ENCODE measurements at places on chromosomes 7 and 10.

DNA sequence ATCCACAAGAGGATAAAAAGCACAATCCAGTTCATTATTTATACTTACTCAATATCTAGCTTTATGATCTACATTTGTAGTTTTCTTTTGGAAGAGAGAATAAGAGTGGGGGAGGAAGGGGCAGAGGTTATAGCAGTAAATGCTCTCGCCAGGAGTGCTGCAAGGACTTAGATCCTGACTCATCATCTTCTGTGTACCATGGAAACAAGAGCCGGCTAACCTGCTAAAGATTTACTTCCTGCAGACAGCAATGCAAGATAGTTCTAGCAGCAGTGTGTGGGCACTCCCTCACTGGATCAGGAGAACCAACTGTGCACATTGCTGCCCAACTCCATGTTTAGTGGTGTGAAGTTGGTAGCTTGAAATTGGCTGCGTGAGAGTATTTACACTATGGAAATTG lies 47.7 kb upstream of the TRIL start:
- no peak for DNase-seq

DNA sequence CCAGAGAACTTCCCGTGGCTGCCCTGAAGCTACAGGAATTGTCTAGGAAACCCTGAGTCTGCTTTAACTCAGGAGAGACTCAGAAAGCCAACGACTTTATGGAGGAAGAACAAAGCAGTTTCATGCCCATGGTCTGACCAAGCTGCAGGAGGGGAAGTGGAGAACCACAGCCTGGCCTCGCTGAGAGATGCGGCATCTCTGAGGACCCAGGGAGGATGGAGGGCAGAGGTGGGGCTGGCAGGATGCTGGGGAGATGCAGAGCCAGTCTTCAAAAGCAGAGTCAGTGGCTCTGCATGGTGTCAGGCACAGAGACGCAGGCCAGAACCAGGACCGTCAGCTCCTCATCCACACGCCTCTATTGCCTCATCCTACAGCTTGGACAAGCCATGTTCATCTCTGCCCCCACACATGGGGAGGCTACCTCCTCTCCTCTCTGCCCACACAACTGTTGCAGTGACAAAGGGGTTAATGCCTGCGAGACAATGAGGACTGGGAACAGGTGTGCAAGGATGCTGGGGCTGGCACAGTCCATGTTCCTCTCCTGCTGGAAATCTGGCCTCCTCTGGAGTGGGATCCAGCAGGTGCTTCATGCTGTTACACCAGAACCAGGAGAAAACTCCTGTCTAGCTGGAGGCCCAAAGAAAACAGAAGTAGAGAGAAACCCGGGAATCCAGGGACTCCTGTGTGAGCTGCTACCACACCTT lies 267.0 kb downstream of the PLXNA4 start:
- DNase-seq: peak; percentile 48

DNA sequence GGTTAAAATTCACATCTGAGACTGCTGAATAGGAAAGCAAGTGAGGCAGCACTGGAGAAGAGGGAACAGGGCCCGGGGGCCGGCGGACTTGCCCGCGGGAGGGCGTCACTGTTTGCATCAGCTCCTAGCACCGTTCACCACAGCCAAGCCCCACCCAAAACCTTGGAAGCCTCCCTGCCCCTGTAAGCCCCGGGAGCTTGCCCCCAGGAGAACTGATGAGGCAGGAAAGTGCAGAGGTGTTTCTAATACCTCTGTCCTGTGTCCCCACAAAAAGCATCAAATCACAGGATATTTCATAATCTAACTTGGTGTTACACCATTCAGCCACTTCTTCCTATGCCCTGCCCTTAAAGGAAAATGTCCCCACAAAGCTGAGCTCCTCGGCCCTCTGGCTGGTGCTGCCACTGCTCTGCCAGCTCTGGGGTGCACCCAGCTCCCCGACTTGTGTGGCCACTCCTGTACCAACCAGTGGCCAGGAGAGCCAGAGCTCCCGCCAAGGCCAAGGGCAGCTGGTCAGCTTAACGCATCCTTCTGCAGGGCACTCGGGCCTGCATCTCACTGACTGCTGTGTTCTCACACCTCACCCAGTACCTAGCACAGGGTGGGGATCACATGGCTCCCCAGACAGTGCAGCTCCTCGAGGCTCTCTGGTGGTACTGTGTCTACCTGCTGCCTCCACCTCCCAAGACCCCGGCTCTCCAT lies 47.3 kb upstream of the CNPY1 start:
- DNase-seq: no peak

DNA sequence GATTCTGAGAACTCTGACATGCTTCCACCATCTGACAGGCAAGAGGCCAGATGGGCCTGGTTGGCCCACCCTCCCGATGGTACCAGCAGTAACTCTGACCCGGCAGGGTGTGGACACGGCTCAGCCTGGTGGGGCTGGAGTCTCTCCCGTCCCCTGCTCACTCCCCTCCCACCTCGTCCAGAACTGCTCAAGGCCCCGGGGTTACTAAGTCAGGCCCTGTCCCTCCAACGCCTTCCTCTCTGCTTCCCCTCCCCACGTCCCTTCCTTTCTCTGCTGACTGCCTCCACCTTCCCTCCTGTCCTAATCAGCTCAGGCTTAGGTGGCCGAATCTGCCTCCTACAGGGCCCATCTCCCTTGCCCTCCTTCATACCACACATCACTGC lies 12.5 kb downstream of the CALML5 start:
- no peak for DNase-seq

DNA sequence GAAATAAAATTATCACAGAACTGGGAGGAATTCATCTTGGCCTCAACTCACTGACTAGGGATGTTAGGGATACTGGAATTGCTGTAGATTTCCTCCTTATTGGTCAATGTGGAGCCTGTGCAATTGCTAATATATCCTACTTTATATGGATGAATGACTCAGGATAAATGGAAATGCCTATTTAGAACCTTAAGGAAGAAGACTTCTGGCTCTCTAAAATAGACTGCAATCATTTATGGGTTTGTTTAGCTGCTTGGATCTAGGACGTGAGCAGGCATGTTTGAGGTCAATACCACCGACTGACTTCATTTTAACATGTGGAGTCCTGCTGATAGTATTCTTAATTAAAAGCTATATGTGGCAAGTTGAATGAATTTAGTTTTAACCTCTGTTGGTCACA lies 1040.1 kb upstream of the LRRN3 start:
- DNase-seq: no peak

Measured in GDM1 (cell line).